ENCODE measurements at places on chromosomes 6 and 20. TPM values are rescaled to one million over a fixed set of nuclear protein-coding genes. Genes with fewer than 3 reads are reported as not detected.

Gene ISM1
- 2.2 TPM for total RNA-seq

Gene DTD1
- total RNA-seq, result 18.9 TPM

DNA sequence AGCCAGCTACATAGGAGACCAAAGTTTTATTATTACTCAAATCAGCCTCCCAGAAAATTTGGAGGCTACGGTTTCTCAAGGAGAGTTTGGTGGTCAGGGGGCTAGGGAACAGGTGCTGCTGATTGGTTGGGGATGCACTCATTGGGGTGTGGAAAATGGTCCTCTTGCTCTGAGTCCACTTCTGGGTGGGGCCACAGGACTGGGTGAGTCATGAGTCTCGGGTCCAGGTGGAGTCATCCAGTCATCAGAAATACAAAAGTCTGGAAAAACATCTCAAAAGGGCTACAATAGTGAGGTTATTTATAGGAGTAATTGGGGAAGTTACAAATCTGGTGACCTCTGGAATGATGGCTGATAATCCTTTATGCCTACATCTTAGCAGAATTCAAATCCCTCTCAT lies 54.3 kb upstream of the SLC22A16 start:
- no peak for DNase-seq

GRCh38 chr6:155038104-155038503 lies 43.0 kb downstream of the TIAM2 start:
- no peak for DNase-seq

- no peak for DNase-seq
Observed at GRCh38 chr6:15287670-15288375, 42.0 kb downstream of the JARID2 start.

- DNase-seq, result no peak
Observed at GRCh38 chr6:104983776-104984175, 26.9 kb downstream of the LIN28B start.

DNA sequence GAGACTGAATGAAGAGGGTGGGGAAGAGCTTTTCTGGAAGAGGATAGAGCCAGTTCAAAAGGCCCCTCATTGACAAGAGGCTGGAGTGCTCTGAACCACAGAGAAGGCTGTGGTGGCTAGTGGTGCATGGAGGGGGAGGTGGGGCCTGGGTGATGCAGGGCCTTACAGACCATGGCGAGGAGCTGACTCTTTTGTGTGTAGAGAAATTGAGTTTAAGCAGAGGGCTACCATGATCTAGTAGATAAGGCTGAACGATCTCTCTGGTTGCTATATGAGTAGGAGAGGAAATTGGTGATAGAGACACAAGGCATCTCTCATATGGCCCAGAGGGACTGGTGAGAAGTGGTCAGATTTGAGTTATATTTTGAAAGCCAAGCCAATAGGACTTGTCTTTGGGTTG lies 137.6 kb downstream of the UST start:
- no peak for DNase-seq

DNA sequence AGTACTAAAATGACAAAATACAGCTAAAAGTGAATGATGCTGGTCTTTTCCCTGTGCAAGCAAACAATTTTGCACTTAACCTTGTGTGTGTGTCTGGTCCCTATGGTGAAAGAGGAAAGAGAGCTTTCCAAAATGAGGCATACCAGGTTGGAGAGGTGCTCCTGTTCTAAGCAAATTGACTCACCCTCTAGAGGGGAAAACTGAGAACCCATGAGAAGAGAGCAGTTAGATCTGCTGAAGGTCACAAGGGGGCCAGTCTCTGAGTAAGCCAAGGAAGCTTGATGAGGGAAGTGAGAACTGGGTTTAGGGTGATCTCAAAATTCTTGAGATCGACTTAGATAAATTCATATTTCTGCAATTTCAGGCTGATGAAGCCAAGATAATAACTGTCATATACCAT lies 157.5 kb upstream of the TBX18 start:
- no peak for DNase-seq

- no peak for DNase-seq
Observed at GRCh38 chr6:37637562-37638413, 59.9 kb downstream of the MDGA1 start.
